Fibroblast of skin of scalp (primary cell): ENCODE measurements at places on chromosomes 16 and 17.

GRCh38 chr16:80041410-80041809, 440.9 kb upstream of the MAF start:
- DNase-seq: no peak

GRCh38 chr16:87047221-87048037, 269.8 kb downstream of the C16orf95 start:
- peak; percentile 13 for DNase-seq

GRCh38 chr17:73609758-73610157, 34.5 kb downstream of the SDK2 start:
- no peak for DNase-seq

GRCh38 chr16:56332464-56333079, 92.8 kb downstream of the AMFR start:
- DNase-seq: peak; percentile 64

- DNase-seq: no peak
These were observed 176.4 kb upstream of the CHMP6 start for GRCh38 chr17:80815151-80815681.

DNA sequence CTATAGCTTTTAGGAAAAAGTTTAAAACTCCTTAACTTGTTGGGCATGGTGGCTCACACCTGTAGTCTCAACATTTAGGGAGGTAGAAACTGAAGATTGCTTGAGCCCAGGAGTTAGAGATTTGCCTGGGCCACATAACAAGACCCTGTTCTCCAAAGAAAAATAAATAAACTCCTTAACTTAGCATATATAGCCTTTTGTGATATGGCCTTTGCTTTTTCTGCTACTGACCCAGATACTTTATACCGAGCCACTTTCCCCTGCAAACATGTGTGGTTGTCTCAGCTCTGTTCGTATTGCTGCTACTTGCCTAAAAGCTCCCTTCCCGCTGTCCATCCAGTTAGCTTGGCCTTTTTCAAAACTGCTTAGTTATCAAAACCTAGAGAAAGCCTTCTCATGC, 51.0 kb downstream of the GAN start:
- DNase-seq: no peak

GRCh38 chr17:17107891-17108431, 65.7 kb downstream of the MPRIP start:
- DNase-seq: no peak

GRCh38 chr17:27414271-27414670, 42.0 kb upstream of the KSR1 start:
- no peak for DNase-seq

GRCh38 chr17:79834565-79835469, 4.4 kb downstream of the CBX4 start:
- no peak for DNase-seq

DNA sequence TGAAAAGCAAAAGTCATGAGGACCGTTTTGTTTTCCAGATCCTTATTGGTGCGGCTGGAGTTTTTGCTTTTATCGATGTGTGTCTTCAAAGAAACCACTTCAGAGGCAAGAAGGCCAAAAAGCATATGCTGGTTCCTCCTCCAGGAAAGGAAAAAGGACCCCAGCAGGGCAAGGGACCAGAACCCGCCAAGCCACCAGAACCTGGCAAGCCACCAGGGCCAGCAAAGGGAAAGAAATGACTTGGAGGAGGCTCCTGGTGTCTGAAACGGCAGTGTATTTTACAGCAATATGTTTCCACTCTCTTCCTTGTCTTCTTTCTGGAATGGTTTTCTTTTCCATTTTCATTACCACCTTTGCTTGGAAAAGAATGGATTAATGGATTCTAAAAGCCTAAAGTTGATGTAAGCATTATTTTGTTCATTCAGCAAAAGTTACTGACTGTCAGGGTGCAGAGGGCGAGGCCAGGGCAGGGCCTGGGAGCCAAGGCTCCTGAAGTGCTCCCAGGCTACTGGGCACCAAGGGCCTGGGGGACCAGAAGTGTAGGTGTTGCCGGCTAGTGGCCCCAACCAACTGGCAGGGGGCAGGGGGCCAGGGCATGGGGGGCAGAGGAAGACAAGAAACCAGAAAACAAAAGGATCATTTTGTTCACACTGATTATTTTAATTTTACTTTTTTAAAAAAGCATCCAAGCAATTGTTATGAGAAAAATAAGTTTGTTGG, 8.8 kb downstream of the CMTM2 start:
- DNase-seq: no peak

DNA sequence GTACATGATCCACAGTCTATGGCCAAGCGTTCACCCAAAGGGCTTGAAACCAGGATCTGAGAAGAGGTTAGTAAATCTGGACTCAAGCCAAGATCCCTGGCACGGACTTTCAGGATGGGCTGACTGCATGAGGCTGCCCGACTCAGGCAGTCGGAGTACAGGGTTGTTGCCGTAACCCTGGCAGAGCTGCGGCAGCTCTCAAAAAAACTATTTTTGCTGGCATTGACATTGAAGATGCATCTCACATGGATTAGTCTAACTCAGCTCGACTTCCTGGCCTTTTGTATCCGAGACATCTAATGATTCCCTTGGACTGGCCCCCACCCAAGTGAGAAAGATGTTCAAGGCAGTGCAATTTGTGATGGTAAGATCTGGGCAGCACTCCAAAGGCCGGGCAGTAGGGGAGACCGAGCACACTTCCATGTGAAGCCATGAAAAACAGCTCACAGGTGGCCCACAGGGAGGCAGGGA, 6.2 kb downstream of the SLC47A1 start:
- DNase-seq: no peak

- no peak for DNase-seq
These were observed 33.2 kb upstream of the MRTFB start for GRCh38 chr16:14037960-14038359.

DNA sequence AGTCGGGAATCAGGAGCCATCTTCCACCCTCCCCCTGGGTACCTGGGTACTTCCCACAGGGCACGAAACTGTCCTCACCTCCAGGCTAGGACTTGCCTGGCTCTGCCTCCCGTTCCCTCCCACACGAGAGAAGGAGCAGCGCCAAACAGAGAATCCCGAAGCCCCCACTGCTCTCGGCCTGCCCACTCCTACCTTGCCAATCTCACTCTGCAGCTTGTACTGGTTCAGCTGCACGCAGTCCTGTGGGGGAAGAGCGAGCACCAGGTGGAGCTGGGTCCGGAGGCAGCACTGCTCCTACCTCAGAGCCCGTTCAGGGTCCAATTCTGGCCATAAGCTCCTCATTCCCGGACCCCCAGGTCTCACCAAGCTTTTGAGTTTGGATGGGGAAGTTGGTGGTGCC, 8.7 kb downstream of the CAMKK1 start:
- no peak for DNase-seq

- no peak for DNase-seq
These were observed 591 bp upstream of the TNFSF13 start for GRCh38 chr17:7557775-7558543.

GRCh38 chr16:72099377-72099818, 5.8 kb downstream of the DHX38 start:
- DNase-seq: peak; percentile 46

DNA sequence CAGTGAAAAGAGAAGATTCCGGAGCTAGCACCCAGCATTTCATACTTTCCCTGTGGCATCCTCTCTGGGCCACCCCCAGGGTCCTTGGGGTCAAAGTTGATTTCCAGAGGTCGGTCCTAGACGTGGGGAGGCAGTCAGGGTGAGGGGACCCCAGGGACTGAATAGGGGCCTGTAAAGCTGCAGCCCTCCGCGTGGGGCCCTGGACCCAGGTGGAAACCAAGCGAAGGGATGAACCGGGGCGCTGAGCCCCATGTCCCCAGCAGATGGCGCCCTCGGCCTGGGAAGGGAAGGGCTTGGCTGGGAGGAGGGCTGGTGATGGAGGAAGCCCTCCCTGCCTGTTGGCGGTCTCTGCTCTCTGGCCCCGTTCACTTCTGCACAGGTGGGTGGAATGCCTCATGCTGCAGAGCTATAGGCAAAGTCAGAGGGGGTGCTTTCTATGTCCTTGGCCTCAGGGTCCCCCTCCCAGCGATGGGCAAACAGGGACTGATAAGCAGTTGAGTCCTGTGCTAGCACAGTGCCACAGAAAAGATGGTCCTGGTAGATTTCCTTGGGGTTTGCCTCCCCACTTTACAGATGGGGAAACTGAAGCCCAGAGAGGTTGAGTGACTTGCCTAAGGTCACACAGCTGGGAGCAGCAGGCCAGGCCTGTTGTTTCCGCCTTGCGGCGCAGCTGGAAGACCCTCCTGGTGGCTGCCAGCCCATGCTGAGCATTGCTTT, 163.4 kb upstream of the CIBAR2 start:
- peak; percentile 61 for DNase-seq

DNA sequence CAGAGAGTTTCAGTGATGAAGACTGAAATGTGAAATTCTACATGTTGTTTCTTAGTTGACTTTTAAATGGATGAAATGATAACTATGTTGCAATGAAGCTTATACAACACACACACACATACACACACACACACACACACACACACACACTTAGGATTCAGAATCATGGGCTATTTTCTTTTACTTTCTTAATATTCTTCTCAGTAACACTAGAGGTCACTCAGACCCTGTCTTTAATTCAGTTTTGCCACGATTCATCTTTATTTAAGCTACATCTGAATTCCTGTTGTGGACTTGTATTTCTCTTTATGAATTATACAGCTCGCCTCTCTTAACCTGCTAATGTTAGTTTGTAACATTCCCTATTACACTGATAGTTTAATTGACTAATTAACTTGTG, 109.6 kb upstream of the GOT2 start:
- DNase-seq: peak; percentile 66

- no peak for DNase-seq
These were observed 200.3 kb upstream of the NOG start for GRCh38 chr17:56393156-56393555.

GRCh38 chr17:18158022-18158600, 25.5 kb upstream of the ALKBH5 start:
- DNase-seq: peak; percentile 73

GRCh38 chr16:67910158-67910557, 17.1 kb downstream of the PSKH1 start:
- DNase-seq: peak; percentile 41

DNA sequence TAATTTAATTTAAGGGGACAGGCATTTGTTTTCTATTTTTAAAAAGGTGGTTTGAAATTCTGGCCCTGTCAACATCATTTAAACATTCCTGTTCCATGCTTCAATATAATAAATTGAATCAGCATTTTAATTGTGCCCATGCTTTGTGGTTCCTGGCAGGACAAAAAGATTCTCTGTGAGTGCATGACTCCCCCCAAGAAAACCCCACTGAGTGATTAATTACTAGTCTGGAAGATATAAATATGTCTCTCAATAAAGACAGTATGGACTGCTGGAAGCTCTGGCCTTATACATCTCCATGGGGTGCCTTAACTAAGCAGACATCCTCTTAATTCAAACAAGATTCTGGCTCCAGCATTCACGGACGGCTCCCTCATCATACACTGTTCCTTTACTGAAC, 95.0 kb upstream of the PSMD7 start:
- DNase-seq: peak; percentile 85

- DNase-seq: no peak
These were observed 21.0 kb upstream of the AGRP start for GRCh38 chr16:67504031-67505021.

DNA sequence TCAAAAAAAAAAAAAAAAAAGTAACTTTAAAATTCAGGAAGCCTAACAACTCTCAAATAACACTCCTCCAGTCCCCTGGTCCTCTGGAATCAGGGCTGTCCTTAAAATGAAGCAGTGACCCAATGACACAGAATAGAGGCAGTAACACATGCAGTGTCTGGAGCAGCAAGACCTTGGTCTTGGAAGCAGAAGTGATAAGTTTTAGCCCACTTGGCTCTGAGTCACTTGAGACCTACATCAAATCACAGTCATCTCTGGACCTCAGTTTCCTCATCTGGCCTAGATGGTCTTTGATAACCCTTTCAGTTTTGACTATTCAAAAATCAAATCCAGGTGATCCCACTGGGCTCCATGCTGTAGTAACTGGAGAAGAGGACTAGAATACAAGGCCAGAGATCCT, 39.0 kb downstream of the LYRM1 start:
- no peak for DNase-seq

DNA sequence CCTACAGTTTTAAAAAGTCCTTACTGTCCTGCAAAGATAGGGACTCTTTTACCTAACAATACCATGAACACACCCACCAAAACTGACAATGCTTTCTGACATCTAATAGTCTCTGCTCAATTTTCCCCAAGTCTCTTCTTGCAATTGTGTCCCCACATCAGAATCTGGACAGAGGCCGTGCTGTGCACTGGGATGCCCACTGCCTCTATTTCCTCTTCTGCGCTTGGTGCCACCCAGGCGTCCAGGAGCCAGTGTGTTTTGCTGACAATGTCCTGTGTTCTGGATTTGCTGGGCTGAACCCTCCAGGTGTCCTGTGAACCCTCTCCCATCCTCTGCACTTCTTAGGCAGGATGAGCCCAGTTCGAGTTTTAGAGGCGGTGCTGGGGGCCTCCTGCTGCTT, 6.4 kb upstream of the ARHGDIA start:
- no peak for DNase-seq

- DNase-seq: no peak
These were observed 8.8 kb downstream of the GLIS2 start for GRCh38 chr16:4324492-4325252.
